Stimulated activated CD4-positive, alpha-beta T cell treated with anti-CD3 and anti-CD28 coated beads, Interleukin-1b, Interleukin-23, amount 100 ng/mL, for 1 hour (primary cell): ENCODE measurements at places on chromosomes 4 and X.

DNA sequence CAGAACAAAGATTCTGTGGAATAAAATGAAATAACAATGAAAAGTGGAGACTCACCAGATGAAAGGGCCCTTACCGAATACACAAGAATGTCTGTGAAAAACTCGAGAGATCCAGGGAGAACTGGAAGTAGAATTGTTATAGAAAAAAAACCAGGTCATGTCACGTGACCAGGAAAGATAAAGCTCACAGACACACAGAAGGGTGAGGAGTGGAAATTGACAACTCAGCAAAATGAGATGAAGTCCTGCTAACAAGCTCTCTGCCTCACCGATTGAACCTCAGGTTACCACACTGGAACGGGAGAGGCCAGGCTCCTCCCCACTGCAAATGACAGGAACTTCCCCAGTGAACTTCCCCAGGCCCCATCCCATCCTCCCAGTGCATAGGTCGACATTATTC lies 1618.0 kb upstream of the PCDH10 start:
- DNase-seq = no peak

DNA sequence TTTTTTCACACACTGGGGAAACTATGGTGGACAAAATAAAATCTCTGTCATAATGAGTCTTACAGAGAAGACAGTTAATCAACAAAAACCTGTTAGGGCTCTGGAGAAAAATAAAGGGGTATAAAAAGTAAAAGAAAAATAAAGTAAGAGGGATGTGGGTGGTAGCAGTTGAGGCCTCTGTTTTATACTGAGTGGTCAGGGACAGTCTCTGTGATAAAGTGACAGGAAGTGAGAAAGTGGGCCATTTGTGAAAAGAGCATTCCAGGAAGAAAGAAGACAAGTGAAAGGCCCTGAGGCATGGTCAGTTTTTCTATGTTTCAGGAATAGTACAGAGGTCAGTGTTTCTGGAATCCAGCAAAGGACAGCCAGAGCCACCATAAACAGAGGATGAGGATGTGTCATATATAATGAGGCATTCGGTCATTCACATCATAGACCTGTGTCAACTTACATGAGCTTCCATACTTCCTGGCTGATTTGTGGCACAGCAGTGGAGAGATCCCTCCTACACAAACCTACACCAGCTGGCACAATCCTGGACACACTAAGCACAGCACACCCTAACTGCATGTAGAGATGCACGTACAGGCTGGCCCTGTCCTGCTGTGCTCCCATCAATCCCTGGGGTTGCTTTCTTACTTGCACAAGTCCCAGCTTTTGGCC lies 64.4 kb upstream of the NAP1L5 start:
- DNase-seq = no peak

DNA sequence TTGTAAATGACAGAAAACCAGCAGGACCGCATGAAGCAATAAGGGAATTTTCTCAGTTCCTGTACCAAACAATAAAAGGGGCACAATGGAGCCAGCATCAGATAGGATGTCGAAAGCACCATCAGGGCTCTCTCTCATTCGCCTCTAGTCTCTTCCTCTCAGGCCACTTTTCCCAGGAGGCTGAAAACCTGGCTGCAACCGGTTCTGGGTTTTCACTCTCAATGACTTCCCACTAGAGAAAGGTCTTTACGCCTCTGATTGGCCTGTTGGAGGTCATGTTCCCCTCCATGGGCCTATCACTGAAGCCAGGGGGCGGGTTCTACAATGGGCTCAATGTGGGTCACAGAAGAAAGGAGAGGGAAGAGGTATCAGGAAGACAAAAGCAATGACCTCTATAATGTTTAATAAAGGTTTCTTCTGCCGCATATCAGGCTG lies 29.3 kb downstream of the ZNF827 start:
- DNase-seq = no peak

DNA sequence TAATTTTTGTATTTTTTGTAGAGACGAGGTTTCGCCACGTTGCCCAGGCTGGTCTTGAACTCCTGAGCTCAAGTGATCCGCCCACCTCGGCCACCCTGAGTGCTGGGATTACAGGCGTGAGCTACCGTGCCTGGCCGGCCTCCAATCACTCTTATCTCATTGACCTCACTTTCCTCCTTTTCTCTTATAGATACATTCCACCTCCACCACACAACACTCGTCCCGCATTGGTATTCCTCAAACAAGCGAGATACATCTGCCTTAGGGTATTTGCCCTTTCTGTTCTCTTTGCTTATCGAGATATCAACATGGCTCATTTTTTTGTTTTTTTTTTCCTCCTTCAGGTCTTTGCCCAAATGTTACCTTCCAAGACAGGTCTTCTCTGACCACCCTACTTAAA lies 1.8 kb upstream of the PRPS1 start:
- no peak for DNase-seq

DNA sequence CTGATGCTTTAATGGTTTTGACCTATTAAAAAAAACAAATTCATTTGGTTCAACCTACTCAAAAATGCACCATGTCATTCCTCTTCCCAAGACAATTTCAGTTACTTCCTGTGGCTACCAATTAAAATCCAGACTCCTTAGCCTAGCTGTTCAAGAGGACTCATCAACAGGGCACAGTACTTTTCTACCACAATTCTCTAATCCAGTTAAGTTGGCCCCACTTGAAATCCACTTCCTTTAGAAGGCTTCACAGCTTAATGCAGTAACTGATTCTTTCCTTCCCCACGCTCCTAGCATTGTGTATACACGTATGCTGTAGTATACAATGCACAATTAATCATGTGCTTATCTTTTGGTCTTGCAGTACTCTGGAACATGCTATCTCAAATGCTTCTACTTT lies 129.8 kb downstream of the UGT8 start:
- no peak for DNase-seq

GRCh38 chr4:40227284-40227683 lies 30.5 kb downstream of the RHOH start:
- DNase-seq = no peak
